Spinal cord (tissue), 10 donors: ENCODE measurements at places on chromosomes 2 and 18.
A peak's percentile ranks its signal among the peaks of the same experiment; 100 is the strongest.

GRCh38 chr18:5052491-5052890 lies 144.6 kb downstream of the AKAIN1 start:
- no peak for DNase-seq

DNA sequence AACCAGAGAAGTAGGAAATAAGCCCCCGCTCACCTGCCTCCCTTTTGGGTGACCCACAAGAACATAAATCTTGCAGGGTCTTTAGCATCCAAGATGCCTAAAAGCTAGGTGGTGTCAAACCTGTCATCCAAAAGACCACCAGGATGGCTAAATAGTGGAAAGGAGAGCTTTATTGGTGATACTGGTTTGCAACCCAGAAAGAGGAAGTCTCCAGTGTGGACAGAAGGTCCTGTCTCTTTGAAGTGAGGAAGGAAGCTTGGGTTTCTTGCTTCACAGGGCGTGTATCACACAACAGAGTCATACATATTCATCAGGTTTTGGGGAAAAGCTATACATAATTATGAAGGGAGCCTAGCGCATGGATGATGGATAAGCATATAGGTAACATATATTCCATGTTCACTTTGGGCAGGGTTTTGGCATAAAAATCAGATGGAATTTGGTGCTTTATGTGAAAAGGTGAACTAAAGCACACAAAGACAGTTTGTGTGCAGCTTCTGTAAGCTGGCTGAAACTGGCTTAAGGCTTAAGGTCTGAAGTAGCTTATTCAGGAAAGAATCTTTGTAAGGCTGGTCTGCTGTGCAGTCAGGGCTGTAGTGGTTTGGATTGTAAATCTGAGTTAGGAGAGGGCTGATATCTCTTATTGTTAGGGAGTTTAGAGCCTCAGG lies 102.2 kb upstream of the MSH2 start:
- DNase-seq: no peak

DNA sequence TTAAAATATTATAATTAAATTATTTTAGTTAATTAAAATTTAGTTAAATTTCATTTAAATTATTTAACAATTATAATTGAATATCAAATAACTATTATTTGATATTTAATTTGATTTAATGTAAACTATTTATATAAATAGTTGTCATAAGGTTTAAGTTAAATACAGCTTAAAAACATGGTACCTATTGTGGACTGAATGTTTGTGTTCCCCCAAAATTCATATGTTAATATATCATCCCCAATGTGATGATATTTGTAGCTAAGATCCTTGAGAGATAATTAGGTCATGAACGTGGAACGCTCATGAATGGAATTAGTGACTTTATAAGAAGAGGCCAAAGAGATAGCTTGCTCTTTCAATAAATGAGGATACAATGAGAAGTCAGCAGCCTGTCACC lies 505.7 kb upstream of the LRATD1 start:
- no peak for DNase-seq

DNA sequence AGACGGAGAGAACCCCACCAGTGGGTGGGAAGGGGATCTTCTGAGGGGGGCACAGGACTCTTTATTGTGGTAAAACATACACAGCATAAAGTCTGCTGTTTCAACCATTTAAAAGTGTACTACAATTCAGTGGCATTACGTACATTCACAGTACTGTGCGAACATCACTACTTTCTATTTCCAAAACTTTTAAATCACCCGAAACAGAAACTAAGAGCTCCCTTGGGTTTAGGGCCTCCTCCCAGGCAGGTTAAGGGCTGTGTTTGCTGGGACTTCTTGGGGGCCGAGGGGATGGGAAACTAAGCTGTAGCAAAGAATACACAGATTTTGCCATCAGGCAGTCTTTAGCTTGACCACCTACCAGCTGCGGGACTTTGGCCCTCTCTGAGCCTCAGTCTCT lies 242.0 kb downstream of the HAUS1 start:
- no peak for DNase-seq

- DNase-seq: peak; percentile 76
Measured at GRCh38 chr2:127649100-127649611, 3.2 kb downstream of the GPR17 start.

- no peak for DNase-seq
Measured at GRCh38 chr2:234722176-234722575, 225.3 kb upstream of the ARL4C start.
